ENCODE measurements at places on chromosomes 6 and 20.

- DNase-seq = peak; percentile 86
These were observed 32.1 kb downstream of the NHLRC1 start for GRCh38 chr6:18090349-18090786.

DNA sequence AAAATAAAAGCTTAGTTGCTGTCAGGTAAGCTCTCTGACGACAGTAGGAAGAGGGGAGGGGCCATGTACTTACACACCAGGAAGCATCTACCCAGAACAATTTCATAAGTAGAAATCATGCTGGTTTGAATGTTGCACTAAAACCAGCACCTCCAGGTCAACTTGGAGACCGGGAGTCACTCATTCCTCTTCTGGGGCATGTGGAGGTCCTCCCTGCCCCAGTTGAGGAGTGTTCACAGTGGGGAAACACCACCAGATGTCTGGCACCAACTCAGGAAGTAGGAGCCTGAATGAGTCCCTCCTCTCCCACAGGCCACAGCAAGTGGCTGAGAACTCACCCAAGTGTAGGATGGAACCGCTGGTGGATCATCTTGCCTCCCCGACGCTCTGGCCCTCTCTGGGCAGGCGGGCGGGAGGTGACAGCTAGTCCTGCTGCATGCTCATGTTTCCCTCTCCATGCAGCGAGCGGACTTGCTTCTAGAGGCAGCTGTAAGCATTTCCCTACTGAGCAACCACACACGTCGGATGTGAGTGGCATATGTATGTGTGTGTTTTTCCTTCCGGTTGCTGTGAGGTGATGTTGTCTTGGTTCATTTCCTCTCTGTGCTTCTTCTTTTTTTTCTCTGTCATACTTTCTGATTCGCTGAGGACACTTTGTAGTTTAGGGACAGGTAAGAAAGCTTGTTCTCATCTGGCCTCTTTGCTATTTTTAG lies 149.5 kb upstream of the NEDD9 start:
- DNase-seq = no peak

- peak; percentile 26 for DNase-seq
These were observed 23.1 kb upstream of the DNAAF9 start for GRCh38 chr20:3430376-3431069.

GRCh38 chr6:116530436-116530835 lies 15.0 kb downstream of the TRAPPC3L start:
- DNase-seq = no peak
